ENCODE measurements at places on chromosomes 16 and 17.
A peak's percentile ranks its signal among the peaks of the same experiment; 100 is the strongest.

DNA sequence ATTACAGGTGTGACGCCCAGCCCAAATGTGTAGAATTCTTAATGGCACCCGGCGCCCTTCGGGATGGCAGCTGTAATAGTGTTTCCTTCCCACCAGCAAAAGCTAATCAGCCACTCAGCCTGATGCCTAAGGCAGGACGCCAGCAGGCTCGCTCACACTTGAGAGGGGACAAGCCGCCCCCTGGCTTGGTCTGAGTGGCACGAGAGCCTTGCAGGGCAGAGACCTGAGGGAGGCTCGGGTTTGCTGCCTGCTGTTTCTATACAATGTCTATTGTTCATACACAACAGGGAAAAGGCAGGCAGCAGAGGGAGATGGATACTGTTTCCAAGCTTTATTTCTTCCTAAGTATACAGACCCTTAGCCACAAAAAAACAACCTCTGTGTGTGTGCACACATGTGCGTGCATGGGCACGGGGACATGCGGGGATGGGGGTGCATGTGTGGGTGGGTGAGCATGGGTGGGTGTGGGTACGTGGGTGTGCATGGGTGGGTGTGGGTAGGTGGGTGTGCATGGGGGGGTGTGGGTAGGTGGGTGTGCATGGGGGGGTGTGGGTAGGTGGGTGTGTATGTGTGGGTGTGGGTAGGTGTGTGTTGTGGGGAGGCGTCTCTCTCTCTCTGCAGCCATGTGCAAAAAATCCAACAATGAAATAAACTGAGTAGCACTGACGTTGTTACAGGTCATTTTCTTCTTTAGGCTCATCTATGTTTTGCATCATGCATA, 10.0 kb downstream of the SLC38A8 start:
- no peak for DNase-seq

DNA sequence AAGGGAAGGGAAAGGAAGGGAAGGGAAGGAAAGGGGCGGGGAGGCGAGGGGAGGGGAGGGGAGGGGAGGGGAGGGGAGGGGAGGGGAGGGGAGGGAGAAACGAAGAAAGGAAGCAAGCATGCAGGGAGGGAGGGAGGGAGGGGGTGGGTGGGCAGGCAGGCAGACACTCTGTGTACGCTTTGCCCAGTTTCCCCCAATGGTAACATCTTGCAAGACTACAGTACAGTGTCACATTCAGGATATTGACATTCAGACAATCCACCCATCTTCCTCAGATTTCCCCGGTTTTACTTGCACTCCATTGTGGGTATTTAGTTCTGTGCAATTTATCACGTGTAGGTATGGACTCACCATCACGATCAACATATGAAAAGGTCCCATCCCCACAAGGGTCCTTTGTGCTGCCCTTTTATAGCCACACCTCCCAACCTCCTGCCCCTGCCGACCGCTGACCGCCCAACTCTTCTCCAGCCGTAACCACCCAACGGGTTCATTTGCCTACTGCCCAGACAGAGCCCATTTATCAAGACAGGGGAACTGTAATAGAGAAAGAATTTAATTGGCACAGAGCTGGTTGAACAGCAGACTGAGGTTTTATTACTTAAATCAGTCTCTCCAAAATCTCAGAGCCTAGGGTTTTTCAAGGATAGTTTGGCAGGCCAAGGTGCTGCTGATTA, 91.4 kb upstream of the FA2H start:
- DNase-seq = no peak

DNA sequence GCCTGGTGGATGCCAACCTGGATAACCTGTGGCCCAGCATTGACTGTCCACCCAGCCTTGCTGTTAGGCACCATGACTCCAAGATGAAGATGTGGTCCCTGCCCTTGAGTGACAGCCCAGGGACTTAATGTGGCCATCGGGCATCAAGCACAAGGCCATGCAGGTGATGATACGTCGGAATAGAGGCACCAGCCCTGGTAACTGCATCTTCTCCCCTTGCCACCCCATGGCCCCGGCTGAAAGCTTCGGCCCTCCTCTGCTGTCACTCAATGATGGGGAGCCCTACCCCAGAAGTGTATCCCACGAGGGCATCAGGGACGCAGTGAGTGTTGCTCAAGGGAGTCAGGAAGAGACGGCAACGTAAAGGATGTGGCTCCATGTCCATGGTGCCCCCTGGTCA, 2.0 kb downstream of the NT5C start:
- DNase-seq = no peak

DNA sequence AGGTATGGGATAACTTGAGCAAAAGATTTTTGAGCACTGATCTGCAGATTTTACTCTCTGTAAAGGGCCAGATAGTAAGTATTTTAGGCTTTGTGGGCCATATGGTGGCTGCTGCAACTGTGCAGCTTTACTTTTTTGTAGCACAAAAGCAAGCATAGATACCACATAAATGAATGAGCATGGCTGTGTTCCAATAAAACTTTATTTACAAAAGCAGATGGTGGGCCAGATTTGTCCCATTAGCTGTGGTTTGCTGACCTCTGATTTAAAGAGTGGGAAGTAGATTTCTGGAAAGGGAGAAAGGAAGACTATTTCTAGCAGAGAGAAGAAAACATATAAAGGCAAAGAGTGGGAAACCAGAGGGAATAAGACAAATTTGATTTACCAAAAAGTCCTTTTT, 298.5 kb upstream of the HSBP1 start:
- no peak for DNase-seq

DNA sequence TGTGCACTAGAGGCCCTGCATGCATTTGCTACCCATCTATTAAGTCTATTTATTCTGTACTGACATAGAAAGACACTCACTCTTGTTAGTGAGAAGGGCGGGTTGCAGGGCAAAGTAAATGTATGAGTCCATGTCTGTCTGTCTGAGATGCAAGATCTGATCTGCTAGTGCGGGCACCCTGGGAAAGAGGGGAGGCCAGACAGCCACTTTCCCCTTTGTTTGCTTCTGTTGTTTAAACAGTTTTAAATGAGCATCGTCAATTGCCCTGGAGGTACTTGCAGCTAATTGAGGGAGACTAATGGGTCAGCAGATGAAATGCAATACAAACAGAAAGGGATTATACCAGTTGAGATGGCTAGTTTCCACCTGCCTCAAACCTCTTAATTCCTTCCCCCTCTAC, 24.9 kb downstream of the SCNN1G start:
- DNase-seq = peak; percentile 94

DNA sequence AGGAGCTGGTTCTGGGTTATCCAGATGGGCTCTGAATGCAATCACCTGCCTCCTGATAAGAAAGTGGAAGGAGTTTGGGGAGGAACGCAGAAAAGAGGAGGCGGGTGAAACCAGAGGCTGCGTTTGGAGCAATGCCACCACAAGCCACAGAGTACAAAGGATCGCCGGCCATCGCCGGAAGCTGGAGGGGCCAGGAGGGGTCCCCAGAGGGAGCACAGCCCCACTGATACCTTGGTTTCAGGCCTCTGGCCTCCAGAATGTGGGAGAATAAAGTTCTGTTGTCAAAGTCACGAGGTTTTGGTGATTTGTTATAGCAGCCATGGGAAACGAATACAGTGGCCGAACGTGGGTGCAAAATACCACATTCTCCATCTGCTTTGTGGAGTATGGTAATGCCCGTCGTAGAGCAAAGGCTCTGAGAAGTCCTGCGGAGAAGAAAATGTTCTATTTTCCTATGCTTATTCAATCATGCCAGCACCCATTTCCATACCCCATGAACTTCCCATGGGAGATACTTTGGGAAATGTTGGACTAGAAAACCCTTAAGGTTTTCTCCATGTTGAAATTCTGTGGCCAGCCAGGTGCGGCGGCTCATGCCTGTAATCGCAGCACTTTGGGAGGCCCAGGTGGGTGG, 51.4 kb downstream of the ZDHHC7 start:
- DNase-seq = no peak

Measured in NCI-H2081 treated with DMSO at 0.1 percent for 48 hours (cell line).